NCI-H526 treated with DMSO at 0.1 percent for 48 hours (cell line): ENCODE measurements at places on chromosomes 11 and 22.

DNA sequence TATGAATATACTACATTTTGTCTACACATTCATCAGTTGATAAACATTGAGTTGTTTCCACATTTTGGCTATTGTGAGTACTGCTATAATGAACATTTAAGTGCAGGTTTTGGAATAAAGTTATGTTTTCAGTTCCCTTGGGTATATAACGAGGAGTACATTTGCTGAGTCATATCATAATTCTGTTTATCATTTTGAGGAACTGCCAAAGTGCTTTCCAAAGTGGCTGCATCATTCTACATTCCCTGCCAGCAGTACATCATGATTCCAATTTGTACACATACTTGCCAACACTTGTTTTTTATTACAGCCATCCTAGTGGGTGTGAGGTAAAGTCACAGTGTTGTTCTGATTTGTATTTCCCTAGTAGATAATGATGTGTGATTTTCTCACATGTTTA is 1458.6 kb upstream of the TENM4 start:
- no peak for DNase-seq

DNA sequence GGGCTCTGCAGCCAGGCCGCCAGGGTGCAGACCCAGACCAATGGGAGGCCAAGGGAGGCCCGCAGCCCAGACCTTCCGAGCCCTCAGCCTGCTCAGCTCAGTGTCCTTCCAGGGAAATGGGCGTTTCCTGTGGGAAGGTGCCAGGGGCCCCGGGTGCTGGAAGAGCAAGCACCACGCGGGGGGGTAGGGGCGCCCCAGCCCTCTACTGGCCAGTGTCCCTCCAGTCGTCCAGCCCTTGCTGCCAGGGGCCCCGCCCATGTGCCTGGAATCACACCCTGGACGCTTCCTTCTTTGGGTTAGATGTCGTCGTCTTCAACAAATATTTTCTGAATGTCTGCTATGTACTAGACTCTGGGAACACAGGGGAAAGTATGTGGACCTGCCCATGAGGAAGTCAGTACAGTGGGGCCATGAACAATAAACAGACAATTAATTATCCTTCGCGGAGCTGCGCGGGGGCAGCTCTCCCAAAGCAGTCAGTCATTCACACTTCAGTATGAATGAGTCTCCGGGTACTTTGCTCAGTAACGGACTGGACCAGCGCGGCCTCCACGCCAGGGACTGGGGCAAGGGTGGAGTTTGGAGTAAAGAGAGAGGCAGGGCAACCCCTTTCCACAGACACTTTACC is 60.2 kb downstream of the CDKN1C start:
- DNase-seq: no peak

GRCh38 chr11:63671322-63672155 is at the start of gene ATL3:
ATL3 (minus strand) TSS chr11:63671376; CDS start chr11:63671335, 41 bp downstream.
- peak; percentile 97 for DNase-seq

GRCh38 chr11:96648991-96649390 is 259.2 kb downstream of the JRKL start:
- no peak for DNase-seq

DNA sequence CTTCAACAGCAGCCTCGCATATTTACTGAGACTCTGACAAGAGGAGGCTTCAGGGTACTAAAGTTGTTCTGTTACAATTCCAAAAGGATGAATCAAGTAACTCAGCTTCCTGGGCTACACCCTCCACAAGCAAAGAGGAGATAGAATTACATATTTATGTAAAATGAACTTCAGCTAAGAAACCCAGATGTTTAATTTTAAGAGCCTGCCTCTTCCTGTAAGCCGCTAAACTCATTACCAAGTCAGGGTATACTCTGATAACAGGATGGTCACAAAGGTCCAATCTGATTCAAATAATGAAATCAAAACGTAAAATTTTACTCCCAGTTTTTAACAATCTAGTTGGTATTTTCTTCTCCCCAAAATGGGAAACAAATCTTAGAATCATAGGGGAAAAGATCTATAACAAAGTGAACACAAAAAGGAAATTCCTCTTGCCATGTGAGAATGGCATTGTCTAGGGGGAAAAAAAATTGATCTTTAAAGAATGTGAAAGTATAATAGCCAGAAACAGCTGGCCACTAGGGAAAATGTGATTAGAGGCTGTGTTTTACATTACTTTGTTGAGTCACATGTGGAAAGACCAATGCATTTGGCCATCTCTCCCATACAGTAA is 30.9 kb downstream of the CHEK2 start:
- DNase-seq: no peak

DNA sequence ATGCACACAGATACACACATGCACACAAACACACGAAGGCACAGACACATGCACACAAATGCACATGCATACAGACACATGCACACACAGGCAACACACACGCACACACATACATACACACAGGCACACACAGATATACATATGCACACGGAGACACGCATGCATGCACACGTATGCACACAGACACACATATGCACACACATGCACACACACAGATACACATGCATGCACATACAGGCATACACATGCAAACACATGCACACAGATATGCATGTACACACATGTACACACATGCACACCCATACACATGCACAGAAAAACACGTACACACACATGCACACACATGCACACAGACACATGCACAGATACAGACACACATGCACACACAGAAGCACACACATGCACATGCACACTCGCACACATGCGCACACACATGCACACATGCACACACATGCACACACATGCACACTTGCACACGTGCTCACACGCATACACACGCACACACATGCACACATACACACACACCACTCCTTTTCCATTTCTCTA is 70.8 kb upstream of the ALDH3B2 start:
- no peak for DNase-seq

- DNase-seq: no peak
These were observed 322.2 kb downstream of the LUZP2 start for GRCh38 chr11:24819006-24819405.

DNA sequence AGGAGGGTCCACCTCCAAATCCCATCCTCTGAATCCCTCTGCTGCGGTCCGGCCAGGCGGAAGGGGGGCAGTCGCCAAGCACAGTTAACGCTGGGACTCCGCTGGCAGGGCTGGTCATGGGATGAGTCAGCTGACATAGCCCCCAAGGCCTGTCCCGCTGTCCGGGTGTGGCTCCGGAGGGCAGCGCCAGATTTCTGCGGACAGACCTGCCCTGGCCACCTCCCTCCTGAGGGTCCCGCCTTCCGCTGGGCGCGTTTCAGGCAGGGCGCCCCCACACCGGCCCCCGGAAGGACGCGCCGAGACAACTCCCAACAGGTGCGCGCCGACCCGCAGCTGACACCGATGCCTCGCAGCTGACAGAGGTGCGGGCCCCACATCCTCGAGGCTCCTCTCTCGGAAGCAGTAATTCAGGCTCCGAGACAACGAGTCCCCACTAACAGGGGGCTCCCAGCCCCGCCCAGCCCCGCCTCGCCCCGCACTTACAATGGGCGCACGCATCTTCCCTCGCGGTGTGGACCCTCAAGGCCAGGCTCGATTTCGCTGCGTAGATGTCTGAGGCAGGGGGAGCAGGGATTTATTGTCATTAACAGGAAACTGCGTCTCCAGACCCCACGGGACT is 607 bp downstream of the PLAAT3 start:
- DNase-seq: no peak

GRCh38 chr11:32434356-32435151 is 785 bp downstream of the WT1 start:
- DNase-seq: no peak

DNA sequence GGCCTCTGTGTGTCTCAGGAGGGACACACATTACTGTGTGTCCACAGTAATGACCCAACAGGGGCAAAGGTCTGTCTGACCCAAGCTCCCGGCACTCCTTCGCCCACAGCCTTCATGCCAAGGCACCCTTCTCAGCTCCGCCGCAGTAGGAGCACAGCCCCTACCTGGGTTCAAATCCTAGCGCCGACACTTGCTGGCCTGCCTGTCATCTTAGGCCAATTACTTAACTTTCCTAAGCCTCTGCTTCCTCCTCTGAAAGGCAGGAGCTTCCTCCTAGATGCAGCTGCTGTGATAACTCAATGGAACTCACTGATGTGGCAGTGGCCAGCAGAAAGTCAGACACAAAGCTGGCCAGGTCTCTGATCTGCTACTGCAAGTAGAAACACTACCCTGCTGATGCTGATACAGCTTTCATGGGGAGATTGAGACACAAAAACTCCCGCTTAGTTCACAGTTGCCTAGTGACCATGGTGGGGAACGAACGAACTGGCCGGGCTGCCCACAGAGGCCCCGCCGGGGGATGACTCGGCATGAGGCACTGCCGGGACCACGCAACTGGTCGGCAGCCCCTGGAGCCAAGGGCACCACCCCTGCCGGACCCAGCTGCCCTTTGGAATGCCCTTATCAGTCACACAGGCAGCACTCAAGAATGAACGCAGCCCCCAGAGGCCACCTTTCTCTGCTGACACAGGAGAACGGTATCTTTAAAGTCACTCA is 8.1 kb downstream of the EHD1 start:
- no peak for DNase-seq

DNA sequence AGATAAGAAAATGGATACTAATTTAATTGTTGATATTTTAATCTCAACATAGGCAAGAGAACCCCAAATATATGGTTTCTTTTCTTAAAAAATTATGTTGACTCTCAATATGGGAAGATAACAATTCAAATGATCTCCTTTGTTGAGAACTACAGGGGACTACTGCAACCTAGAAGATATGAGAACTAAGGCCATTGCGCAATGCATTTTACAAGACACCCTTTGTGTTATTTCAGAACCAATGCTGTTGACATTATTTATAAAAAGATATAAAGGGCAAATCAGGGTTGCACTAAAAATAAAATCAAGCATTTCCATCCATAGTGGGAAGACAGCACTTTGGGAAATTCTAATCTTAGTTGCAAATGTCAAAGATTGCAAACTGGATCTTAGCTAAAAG is 322.3 kb downstream of the SOX6 start:
- DNase-seq: no peak

- no peak for DNase-seq
These were observed 492.8 kb downstream of the INSC start for GRCh38 chr11:15607361-15608036.

GRCh38 chr11:90318651-90319050 is 95.8 kb upstream of the CHORDC1 start:
- DNase-seq: no peak
